ENCODE measurements at places on chromosomes 12 and 14. TPM values are rescaled to one million over a fixed set of nuclear protein-coding genes. Genes with fewer than 3 reads are reported as not detected.

The LUM gene
- total RNA-seq: 449 TPM

The NEUROD4 gene
- not detected for total RNA-seq

- DNase-seq: no peak
These were observed 18.9 kb upstream of the FIGNL2 start for GRCh38 chr12:51867371-51867770.

DNA sequence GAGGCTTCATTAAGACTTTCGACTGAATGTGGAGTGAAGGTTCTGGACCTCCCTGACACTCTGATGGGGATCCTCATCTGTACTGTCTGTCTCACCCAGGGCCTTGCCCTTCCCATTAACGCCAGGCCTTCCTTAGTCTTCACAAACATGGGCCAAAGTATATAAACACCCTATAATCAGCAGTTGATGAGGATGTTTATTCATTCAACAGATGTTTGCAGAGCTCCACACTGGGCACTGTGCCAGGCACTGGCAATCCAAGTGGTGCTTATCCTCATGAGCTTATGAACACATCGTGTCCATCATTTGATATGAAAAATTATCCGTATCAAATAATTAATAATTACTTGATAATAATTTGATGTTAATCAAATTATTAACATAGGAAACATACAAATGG is 454.4 kb downstream of the FUT8 start:
- DNase-seq: peak; percentile 34

DNA sequence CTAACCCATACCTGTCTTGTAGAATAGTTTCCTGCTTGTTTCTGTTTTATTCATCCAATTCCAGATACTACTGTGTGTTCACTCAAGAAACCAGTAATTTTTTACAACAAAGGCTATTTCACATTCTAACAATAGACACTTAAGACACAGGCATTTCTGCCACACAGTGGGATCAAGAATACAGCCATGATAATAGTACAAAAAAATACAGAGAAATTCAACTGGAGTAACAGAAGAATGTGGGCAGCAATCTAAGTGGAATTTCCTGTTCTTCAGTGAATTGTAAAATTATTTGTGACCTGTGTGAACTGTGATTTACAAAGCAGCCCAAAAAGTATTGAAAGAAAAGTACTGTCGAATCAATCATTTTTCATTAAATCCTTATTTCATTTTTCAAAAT is 282.9 kb downstream of the CCER1 start:
- DNase-seq: no peak

- DNase-seq: no peak
These were observed 128.2 kb downstream of the TMEM117 start for GRCh38 chr12:43964033-43964432.

DNA sequence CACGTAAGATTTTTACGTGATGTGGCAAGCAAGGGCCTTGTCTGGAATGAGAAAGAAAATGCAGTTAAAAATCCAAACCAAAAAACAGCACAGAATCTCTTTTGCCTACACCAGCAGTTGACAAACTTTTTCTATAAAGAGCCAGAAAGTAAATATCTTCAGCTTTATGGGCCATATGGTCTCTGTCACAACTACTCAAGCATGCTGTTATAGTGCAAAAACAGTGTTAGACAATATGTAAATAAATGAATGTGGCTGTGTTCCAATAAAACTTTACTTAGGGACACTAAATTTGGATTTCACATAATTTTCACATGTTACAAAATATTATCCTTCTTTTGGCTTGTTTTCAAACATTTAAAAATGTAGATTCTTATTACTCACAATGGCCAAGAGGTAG is 6.2 kb upstream of the ELK3 start:
- peak; percentile 73 for DNase-seq

The NDUFA12 gene
- total RNA-seq: 131 TPM

The A2ML1 gene
- total RNA-seq: 44.0 TPM

DNA sequence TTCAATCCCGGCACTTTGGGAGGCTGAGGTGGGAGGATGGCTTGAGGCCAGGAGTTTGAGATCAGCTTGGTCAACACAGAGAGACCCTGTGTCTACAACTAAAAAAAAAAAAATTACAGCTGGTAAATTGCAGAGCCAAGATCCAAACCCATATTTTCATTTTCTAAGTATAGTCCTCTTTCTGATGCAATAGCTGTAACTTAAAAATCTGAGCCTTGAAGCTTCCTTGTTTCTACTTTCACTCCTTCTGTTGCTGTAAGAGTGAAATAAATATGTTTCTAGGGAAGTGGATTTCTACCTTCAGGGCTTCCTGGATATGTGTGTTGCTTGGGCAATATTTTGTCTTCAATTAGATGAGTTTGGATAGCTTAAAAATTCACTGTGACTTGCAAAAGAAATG is 42.0 kb upstream of the PRICKLE1 start:
- peak; percentile 12 for DNase-seq

DNA sequence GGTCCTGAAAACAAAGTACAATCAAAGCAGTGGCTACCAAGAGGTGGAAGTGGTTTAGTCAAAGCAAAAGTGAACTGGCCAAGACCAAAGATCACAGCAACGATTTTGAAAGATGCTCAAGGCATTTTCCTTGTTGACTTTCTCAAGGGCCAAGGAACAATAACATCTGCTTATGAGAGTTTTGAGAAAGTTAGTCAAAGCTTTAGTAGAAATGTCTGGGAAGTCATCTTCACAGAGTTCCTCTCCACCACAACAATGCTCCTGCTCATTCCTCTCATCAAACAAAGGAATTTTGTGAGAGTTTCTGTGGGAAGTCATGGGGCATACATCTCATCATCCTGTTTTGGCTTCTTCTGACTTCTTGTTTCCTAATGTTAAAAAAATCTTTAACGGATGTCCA is 80.1 kb downstream of the PLEKHA5 start:
- DNase-seq: no peak

DNA sequence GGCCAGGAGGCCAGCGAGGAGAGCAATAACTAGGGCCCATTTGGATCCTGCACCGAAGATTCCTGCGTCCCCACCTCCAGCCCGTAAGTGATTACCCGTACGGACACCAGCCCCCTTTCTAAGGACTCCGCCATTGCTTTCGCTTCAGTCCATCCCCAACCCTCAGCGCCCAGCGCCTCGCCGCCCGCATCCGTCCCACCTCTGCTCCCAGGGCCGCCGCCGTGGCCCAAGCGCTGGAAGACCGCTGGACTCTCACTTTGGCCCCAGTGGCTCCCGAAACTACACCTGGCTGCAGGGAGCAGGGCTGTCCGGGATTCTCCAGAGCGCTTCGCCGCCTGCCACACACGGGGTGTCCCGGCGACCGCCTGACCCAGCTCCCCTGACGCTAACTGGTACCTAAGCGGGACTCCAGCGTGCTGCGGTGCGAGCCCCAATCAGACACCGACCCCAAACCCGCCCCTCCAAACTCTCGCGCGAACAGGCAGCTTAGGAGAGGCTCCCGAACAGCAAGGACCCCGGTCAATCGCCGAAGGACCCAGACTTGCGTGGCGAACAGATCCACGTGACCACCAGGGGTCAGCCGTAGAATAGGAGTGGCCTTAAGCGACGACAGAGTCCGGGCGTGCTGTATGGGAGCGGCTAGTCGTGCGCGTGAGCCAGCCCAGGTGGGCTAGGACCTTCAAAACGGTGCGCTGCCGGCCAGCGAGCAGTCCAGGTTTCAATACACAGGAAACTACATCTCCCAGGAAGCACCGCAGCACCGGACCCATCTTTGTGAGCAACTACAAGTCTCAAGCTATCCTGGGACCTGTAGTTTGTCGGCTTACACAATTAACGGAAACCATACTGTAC is at the start of gene CNPY2:
Gene CNPY2 (minus strand): TSS at position 367 of the 852 bp plus-strand sequence. CDS start 771 bp downstream, outside the sequence.
- peak; percentile 98 for DNase-seq

DNA sequence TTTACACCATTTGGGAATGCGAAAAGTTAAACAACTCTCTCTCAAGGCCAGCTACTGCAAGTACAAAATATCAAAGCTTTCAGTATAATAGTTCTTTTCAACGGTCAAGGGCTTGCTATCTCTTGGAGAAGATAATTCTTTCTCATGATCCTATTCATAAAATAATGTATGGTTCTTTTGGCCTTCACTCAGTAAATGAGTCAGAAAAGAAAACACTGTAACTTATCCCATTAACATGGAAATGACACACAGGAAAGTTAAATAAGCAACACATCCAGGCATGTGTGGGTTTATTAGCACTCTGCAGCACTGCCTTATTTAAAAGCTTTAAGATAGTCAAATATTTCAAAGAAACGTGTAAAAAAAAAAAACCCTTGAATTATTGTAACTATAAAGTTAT is 36.9 kb downstream of the ZFC3H1 start:
- DNase-seq: no peak

- no peak for DNase-seq
These were observed 110.5 kb downstream of the ERGIC2 start for GRCh38 chr12:29270446-29270845.

DNA sequence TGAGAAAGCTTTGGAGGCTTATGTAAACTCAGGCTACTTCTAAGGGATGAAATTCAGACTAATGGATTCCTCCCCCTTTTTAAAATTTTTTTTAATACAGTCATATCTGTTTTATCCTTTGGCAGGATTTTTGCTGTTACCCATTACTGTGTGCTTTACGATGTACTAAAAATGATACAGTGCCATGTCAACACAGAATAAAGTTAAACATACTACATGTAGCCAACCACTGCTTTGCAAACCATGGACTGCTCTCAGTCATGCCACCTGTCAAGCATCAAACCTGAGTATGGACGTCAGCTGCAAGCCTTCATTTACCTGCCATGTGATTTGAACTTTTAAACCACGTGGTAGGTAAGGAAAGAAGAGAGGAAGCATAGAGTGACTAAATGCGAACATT is 325.8 kb downstream of the FUT8 start:
- DNase-seq: no peak

DNA sequence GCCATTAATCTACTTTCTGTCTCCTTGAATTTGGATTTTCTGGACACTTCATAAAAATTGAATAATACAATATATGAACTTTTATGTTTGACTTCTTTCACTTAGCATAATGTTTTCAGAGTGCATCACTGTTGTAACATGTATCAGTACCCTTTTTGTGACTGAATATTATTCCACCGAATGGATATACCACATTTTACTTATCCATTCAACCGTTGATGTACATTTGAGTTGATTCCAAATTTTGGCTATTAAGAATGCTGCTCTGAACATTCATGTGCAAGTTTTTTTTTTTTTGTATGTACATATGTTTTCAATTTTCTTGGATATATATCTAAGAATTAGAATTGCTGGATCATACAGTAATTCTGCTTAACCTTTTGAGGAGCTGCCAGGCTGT is 43.2 kb downstream of the CPSF2 start:
- DNase-seq: no peak

The GNB3 gene
- 5.8 TPM for total RNA-seq

- peak; percentile 80 for DNase-seq
These were observed 172.8 kb upstream of the LMNTD1 start for GRCh38 chr12:25725931-25726330.

GRCh38 chr14:104109731-104110361 is 24.3 kb downstream of the ASPG start:
- no peak for DNase-seq

The MSI1 gene
- 0.31 TPM for total RNA-seq

The ADAM21 gene
- total RNA-seq: not detected

The BDKRB2 gene
- total RNA-seq: 9.1 TPM

The SLC38A1 gene
- 154 TPM for total RNA-seq

DNA sequence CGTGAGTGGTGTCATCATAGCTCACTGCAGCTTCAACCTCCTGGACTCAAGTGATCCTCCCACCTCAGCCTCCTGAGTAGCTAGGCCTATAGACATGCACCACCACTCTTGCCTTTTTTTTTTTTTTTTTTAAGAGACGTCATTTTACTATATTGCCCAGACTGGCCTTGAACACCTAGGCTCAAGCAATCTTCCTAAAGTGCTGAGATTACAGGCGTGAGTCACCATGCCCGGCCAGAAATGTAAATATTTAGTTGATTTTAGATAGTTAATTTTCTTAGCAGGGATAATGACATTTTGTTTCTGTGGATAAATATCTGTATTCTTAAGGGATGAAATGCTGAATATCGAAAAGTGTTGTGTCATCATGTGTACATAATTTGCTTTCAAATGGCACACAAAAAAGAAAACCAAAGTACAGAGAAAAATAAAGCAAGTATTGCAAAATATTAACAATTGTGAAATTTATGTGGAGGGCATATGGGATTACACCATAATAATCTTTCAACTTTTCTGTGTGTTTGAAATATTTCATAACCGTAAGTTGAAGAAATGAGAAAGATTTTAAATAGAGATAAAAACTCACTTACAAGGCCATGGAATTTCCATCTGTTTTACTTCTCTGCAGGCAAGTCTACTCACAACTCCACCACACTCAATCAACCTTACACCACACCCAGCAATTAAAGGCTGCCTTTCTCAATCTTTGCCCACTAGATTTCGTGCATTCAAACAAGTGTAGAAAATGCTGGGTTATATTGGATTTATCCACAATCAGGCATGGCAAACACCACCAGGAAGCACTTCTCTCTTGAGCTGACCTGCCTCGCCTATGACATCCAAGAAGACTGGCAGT is 93.7 kb downstream of the SPTSSA start:
- no peak for DNase-seq

GRCh38 chr14:39181026-39181692 is 6.1 kb downstream of the PNN start:
- no peak for DNase-seq

The TAS2R7 gene
- total RNA-seq: not detected

DNA sequence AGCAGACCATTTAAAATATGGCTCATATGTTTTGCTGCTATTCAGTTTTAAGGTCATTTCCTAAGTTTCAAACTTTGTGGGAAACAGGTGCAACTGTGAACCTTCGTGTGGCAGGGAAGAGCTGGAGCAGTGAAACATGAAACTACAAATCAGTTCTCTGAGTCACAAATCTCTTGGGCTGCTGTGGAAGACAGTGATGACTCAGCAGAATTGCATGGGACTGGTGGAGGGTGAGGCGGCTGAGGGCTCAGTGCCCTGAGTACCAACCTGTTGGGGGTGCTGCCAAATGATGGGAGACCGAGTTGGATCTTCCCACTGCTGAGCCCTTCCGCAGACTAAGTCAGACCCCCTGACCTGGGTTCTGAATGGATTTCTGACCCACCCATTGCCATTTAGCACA is 8.4 kb upstream of the CALM1 start:
- no peak for DNase-seq

Measured in tongue (tissue), 3 donors.